Stimulated activated CD8-positive, alpha-beta memory T cell treated with anti-CD3 and anti-CD28 coated beads, Interleukin-2, amount 100 ng/mL, for 1 hour (primary cell): ENCODE measurements at places on chromosomes 4 and X.

DNA sequence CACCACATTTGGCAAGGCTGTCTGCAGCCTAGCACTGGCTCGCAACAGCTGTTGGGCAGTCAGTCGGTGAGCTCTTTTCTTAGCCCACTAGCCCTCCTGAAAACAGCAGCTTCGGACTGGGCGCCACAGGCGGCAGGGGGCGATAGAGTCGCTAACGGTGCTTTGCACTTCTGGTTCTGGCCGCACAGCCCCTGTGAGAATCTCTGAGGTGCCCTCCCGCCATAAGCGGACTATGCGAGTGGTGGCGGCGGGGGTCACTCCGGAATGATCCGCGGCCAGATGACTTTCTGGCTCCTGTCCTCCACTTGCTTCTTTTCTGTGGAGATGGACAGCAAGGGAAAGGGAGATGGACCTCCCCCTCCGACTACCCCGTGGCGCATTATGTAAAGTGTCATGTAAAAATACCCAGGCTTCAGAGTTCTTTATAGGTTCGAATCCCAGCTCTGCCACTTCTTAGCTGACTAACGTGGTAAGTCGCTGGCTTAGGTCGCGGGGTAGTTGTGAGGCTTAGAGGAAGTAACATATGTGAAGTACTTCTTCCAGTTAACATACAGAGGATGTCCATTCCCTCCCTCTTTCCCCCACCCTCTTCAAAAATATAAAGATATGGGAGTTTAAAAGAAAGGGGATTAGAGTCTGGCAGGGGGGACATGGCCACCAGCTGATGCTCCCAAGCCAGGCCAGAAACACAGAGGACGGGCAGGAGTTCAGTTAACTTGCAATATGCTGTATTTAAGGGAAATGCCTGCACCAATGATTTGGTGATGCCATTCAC, 11.0 kb downstream of the ARHGAP36 start:
- DNase-seq: no peak

DNA sequence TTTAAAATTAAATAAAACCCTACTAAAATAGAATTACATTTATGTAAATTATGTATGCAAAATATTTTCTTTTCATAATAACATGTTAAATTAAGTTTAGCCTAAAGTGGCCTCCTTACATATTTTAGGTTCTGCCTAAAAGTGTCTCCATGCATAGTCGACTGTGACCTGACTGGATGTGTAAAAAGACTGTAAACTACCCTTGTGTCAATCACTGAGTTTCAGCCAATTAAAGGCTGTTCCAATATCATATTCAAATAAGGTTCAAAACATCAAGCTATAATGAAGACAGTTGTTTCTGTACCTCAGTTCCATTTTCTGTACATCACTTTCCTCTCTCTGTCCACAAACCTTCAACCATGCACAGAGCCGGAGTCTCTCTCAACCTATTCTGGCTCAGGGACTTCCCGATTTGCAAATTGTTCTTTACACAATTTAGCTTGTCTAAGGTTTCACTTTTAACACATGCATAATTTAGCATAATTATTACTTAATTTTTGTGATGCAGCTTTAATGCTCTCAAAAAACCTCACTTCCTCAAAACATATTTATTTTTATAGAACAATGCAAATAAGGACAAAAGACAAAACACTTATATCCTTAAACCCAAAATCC, 60.1 kb downstream of the SH3RF1 start:
- no peak for DNase-seq

- no peak for DNase-seq
Observed at GRCh38 chr4:141195095-141195707, 25.5 kb upstream of the ZNF330 start.

GRCh38 chrX:68443155-68443868, 10.0 kb upstream of the OPHN1 start:
- no peak for DNase-seq

GRCh38 chr4:76302826-76303438, 3.6 kb upstream of the STBD1 start:
- DNase-seq: no peak

- no peak for DNase-seq
Observed at GRCh38 chr4:147851135-147851534, 119.2 kb downstream of the ARHGAP10 start.

DNA sequence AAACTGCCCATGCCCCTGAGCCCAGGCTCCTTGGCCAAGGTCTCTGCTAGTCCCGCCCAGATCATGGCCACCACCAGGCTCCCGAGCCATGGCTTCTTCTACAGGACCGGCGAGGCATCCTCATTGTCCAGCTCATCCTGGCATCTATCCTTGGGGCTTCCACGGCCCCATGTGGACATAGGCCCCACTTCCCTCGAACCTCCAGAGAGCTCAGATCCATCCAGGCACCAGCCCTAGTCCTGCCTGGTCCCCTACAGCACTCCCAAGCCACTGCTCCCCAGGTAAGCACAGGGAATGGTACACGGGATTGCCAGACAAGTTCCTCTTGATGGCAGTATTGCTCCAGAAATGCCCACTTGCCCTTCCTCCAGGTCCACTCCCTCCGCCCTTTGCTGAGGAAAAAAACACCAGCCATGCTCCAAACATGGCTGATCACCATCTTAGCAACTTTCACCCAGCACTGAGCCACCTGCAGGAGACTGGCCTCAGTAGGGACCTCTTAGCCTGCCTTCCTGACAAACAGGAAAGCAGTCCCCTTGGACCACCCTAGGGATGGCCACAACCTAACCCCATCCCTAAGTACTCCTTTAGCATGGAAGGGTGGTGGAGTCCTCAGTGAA, 272.1 kb upstream of the AGTR2 start:
- DNase-seq: no peak

DNA sequence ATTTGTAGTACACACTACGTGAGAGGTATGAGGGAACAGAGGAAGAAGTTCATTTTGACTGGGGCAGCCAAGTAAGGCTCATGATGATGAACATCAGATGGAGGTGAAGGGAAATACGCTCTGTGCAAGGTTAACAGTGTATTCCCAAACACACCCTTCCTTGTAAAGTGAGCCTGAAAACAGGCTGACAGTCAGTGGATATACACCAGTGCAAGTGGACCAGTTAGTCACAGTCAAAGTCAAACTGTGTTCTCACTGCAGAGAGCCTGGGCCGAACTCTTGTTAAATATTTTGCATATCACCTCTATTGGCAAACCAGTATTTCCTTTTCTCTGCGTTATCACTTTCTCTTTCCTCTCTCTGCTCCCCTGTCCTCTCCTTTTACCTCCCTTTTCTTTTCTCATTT, 23.4 kb upstream of the RHOH start:
- DNase-seq: no peak

DNA sequence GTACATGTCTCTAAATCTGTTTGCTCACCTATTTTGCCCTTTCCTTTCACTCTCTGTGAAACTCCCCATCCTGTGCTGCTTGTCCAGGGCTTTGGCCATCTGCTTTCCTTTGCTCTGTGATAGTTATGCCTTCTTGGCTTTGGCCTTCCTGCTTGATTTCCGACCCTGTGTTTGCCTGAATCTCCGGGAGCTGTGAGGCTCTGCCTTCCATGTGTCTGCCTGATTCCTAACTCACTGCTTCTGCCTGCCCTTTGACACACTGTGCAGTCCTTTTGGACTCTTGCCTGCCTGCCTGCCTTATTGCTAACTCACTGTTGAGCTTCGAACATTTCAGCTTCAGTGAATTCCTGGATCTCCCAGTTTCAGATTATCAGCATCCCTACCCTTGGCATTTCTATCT, 143.1 kb downstream of the C4orf33 start:
- no peak for DNase-seq

GRCh38 chrX:154490021-154490413, 412 bp downstream of the SLC10A3 start:
- no peak for DNase-seq

DNA sequence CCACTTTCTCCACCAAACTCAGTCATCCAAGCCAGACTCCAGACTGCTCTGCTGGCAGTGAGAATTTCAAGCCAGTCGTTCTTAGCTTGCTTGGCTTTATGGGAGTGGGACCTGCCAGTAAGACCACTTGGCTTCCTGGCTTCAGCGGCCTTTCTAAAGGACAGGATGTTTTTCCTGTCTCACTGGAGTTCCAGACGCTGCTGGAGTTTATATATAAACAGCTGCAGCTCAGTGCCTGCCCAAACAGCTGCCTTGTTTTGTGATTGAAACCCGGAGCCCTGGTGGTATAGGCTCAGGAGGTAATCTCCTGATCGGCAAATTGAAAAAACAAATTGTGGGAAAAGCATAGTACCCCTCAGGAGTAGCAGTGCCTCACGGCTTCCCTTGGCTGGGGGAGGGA, 1165.8 kb upstream of the ADGRL3 start:
- no peak for DNase-seq

DNA sequence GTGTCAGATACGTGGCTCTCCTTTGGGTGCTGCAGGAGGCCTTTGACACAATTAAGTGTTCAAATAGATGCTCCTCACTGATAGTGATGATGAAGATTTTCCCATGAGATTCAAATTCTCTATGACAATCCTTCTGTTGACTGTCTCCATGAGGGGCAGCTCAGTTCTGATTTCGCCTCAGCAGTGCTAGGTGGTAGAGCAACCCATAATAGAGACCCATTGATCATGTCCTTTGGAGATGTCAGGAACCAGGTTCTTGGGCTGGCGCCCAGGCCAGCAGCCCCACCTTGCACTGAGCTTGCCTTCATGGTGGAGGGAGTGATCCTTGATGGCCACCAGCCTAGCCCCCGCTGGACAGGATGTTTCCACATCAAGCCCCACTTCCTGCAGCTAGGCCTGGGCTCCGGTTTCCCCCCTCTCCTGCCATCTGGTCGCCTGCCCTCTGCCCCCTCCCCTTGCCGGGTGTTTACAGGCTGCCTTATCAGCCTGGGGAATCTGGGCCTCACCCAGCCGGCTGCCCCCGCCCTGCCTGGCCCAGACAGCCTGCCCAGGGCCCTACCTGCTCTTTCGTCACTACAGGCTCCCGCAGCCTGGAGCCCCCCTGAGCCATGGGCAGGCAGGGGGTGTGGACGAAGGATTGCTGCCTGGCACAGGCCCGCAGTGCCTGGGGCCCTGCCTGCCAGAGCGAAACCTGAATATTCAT, 12.6 kb downstream of the ELF4 start:
- no peak for DNase-seq

GRCh38 chr4:87097075-87097474, 123.3 kb downstream of the KLHL8 start:
- no peak for DNase-seq
